T-helper 2 cell treated with Interferon-gamma antibody and Interleukin-4, amounts not matched to agents 100 ng/mL and 5 ng/mL, for 36 hours (primary cell): ENCODE measurements at places on chromosomes 5 and 9. TPM values are rescaled to one million over a fixed set of nuclear protein-coding genes. Genes with fewer than 3 reads are reported as not detected.

The MEGF10 gene
- not detected in 2 replicates for total RNA-seq

The FGF1 gene
- total RNA-seq = not detected in 2 replicates

The SPINK13 gene
- total RNA-seq = not detected in 2 replicates

The RUSC2 gene
- total RNA-seq = 3.1 and 3.9 TPM in 2 replicates

The PCDHB15 gene
- not detected in 2 replicates for total RNA-seq

The GADD45G gene
- total RNA-seq = 8.8 and 10.9 TPM in 2 replicates
